Activated T-helper 1 cell treated with Interleukin-2 at 50 U/mL for 16 hours (primary cell): ENCODE measurements at places on chromosomes 3 and 15.

- DNase-seq = no peak
These were observed 78.7 kb downstream of the FAIM start for GRCh38 chr3:138687236-138687635.

DNA sequence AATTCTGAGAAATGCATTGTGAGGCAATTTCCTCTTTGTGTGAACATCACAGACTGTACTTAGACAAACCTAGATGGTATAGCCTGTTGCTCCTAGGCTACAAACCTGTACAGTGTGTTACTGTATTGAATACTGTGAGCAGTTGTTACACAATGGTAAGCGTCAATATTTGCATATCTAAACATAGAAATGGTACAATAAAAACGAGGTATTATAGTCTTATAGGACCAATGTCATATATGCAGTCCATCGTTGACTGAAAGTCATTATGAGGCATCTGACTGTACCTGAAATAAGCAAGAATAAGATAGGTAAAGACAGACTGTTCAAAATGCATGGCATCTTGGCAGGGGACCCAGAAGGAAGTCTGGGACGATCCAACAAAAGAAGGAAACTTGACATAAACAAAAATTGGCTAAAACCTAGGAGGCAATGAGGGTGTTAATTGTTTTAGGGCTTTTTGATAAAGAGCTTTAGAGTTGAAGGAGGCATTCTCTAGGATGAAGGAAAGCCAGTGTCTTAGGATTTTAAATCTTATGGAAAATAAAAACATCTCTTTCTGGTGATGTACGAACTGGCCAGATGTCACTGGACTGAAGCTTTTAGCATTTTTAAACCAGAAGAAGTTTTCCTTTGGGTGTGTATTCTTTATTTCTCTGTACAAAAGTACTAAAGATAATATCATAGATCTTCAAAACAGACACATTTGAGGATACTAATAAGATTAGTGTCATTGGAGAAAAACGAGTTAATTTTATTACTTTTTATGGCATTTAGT is 9.2 kb upstream of the SPRED1 start:
- DNase-seq = no peak

DNA sequence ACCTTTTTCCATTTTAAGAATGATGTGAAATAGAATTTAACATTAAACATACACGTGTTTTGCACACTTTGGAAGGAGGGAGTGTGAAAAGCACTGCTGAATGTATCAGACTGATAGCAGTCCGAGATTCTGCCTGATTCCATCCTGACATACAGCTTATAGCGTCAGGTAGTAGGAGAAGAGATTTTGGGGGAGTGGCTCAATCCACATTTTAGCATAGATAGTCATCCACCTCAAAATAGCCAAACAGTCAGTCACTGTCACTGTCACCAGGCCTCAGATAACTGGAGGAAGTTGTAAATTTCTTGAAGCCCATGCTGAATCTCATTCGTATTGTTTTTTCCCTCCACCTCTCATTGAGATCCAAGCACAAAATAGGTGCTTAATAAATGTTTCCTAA is 35.4 kb upstream of the ARHGEF26 start:
- DNase-seq = no peak

- DNase-seq = no peak
These were observed 18.8 kb downstream of the ACAN start for GRCh38 chr15:88821993-88822392.

DNA sequence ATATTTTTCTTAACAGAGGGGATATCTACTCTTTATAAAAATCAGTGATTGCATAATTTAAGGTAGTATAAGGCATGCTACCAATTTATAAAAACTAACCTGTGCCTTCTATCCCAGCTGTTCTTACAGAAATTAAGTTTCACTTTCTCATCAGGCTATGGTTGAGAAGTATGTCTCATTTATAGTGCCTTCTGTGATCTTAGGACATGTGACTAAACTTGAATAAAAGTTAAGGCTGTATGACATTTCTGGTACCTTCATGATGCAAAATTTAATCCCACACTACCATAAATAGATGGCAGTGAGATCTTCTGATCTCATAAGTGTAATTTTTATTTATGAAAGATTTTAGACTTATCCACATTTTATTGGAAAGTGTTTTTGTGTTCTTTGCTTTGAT is 12.6 kb downstream of the TIPARP start:
- no peak for DNase-seq
